ENCODE measurements at places on chromosomes 5 and 9.
A peak's percentile ranks its signal among the peaks of the same experiment; 100 is the strongest.

GRCh38 chr5:124105326-124105725 is 593.3 kb downstream of the CSNK1G3 start:
- no peak for DNase-seq

DNA sequence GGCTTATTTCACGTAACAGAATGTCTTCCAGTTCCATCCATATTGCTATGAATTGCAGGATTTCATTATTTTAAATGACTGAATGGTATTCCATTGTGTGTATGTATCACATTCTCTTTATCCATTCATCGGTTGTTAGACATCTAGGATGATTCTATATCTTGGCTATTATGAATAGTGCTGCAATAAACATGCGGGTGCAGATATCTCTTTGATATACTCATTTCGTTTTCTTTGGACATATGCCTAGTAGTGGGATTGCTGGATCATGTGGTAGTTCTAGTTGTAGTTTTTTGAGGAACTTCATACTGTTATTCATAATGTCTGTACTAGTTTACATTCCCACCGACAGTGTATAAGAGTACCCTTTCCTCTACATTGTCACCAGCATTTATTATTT is 460.5 kb downstream of the MAN2A1 start:
- DNase-seq, result no peak

GRCh38 chr5:42349163-42349562 is 74.1 kb upstream of the GHR start:
- no peak for DNase-seq

DNA sequence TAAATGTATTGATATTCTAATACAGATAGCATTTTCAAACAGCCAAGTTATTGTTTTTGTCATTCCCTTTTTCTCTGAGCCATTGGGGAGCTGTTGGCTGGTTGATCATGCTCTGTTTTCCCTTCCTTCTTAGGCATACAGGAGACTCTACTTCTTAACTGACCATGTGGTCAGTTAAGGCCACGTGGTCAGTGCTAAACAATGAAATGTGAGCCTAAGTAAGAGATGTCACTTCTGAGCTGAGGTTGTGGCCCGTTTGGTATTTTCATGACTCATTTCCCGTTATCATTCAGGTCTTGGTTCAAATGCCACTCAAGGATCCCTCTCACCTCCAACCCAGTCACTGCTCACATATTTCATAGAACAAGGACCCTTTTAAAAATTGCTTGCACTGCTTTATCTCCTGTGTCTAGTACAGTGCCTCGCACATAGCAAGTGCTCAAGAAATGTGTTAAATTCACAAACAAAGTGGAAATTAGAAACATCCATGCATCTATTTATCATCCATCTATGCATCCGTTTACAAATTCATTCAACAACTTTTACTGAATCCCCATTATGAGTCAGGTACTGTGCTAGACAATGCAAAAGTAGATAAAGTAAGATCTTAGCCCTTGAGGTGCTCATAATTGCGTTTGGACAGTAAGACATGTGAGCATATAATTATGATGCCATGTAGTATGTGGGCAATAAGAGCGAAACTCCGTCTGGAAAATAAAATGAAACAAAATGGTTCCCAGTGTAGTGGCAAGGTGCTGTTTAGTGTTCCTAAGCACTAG is 50.7 kb downstream of the ARRDC3 start:
- DNase-seq, result no peak

DNA sequence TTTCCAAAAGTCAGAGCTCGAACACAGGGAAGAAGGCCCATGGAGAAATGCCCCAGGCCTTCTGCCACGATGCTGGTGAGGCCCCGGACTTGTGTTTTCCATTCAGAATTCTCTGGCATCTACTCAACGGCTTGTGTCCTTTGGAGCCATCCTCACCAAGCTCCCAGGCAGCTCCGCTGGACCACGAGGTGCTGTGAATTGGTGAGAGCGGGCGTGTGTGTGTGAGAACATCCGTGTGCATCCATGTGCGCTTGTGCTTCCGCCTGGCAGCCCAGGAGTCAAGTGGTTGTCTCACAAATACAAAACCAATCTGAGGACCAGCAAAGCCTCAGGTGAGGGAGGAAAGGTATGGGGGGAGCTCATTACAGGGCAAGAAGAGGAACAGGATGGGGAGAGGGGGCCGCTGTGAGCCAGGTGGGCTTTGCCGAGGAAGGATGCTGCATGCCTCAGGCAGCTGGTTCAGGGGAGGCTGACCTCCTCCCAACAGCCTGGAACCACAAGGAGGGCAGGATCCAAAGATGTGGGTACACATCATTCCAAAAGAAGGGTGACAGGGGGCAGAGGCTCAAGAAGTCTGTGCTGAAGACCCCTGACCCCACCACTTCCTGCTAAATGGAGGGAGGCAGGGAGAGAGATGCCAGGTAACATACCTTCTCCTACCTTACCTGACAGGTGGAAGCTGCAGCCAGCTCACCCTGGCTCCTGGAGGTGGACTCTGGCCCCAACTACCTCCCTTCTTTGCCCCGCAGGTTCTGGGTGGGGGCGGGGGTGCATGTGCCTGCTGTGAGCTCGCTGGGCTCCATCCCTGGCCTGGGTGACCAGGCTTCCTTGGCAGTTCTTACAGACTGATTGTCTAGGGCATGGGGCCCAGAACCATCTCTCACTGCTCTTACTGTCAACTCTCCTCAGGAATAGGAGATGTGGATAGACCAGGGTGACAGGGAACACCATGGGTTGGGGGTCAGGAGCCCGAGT is 196.3 kb downstream of the PAX5 start:
- DNase-seq, result no peak

DNA sequence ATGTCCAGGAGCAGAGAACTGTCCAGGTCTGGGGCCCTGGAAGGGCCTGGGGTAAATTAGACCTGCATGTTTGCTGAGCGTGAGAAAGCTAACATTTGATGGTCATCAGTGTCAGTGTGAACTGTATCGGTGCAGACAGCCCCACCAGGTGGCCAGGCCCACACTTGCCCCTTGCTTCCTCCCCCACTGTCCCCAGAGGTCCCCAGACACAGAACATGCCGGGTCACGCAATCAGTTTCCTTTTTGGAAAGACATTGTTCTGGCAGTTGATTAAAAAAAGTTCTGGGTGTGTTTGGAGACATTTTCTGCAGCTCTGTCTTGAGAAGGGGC is 1.5 kb downstream of the NKD2 start:
- DNase-seq, result no peak

GRCh38 chr5:53667621-53668020 is 107.2 kb downstream of the NDUFS4 start:
- no peak for DNase-seq

DNA sequence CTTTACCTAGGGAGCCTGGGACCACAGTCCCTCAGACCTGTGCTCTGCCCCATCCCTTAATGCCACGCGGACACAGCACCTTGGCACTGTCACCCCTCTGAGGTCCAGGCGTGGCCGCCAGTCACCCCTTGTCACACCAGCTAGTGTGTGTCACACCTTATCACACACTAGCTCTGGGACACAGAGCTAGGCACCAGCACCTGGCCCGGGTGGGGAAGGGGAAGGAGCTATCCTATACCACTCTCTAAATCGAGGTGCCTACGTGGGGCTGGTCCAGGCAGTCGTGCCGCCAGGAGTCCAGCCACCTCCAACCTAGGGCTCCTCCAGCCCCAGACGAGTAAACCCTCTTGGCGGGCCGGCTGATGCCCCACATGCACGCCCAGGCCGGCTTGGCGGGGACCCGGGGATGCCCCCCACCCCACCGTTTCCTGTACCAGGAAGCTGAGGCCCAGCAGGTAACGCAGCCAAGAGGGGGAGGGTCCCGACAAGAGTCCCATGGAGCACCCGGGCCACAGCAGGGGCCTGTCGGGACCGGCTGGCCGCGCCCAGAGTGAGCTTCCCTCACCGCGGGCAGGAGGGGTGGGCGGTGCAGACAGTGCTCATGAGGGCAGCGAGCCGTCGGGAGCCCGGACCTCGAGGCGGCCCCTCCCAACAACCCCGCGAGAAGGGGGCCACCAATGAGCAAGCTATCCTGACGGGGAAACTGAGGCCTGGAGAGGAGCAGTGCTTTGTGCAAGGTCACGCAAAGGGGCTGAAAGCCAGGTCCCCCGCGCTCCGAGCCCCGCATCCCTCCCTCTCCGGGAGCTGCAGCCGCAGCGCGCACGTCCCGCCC is 550 bp downstream of the CORO2A start:
- no peak for DNase-seq

GRCh38 chr5:136145030-136145429 is 12.4 kb downstream of the SMAD5 start:
- DNase-seq, result no peak

- DNase-seq, result peak; percentile 48
Measured at GRCh38 chr5:158979749-158980521, 119.8 kb downstream of the EBF1 start.

- no peak for DNase-seq
Measured at GRCh38 chr5:94362857-94363256, 255.5 kb downstream of the KIAA0825 start.

GRCh38 chr5:132389051-132389331 is 19.5 kb downstream of the SLC22A5 start:
- DNase-seq, result no peak

- DNase-seq, result peak; percentile 40
Measured at GRCh38 chr5:50711280-50711679, 44.8 kb downstream of the PARP8 start.
